ENCODE measurements at places on chromosomes 1 and 21.

DNA sequence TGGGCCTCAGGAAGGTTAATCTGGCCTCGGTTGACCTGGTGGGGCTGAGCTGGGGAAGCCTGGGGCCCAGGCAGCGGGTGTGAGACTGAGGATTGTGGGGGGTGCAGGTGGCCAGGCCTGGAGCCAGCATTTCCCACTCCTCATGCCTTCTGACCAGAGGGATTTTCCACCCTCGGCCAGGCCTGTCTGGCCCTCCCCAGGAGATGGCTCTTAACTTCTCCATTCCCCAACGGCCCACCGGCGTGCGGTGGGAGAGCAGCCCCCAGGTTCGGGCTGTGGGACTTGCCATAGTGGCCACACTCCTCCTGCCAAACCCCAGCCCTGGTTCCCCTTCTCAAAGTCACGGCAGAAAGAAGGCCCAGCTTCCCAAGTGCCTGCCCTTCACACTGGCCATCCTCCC lies 126.5 kb upstream of the RUNX3 start:
- no peak for DNase-seq

- DNase-seq: no peak
These were observed 170.2 kb downstream of the RUNX1 start for GRCh38 chr21:34878940-34879339.

GRCh38 chr1:57164584-57164983 lies 198.8 kb upstream of the C8B start:
- no peak for DNase-seq

GRCh38 chr1:30872033-30872947 lies 36.3 kb downstream of the SDC3 start:
- no peak for DNase-seq

DNA sequence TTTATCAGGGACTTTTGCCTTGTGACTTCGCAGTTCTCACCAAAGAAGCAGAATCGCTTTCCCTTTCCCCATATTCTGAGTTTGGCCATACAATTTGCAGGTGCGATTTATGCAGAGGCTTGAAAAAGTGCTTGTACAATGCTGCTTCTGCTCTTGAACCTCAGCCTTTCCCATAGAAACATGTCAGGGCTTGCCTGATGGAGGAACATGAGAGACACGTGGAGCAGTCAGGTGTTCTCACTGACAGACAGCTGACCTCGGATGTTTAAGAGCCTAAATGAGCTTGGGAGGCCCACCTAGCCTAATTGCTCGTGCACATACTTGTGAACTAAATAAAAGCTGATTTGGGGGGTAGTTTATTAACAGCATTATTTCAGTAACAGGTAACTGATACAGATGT lies 290.0 kb downstream of the S1PR1 start:
- DNase-seq: no peak

- no peak for DNase-seq
These were observed 45.9 kb downstream of the SYT14 start for GRCh38 chr1:209983953-209984352.

- DNase-seq: no peak
These were observed 6.9 kb downstream of the DMAP1 start for GRCh38 chr1:44220001-44220751.

DNA sequence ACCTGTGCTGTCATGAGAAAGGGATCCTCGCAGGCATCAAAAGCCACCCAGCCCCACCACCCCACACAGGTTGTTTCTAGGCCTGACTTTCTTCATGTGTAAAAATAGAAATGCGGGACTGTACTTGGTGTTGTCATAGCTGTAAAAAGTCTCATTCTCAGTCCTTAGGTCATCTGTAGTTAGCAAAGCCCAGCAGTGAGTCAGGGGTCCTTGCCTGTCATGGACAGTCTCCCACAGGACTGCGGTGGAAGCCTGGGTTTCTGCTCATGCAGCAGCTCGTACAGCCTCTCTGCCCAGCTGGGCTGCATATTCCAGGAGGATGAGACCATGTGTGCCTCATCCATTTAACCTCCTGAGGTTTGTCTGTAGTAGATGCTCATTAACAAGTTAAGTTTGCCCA lies 58.2 kb downstream of the MRPS6 start:
- no peak for DNase-seq

DNA sequence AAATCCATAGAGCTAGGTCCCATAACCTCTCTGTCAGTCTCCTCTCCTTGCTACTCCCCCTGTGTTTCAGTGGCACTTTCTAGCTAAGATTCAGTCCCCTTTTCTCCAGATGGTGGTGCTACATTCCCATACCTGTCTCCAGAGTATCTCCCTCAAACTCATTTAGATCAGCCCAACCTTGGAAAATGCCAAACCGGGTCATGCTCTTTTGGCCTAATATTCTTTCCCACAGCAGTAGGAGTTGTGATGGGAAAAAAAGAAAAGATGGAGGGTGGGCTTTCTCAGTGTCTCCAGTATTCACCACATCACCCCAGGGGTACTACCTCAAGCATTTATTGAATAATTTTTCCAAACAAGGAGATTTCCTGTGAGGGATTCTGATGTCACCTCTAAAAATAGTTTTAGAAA lies 3.2 kb upstream of the RXFP4 start:
- DNase-seq: no peak

GRCh38 chr1:222234351-222234750 lies 313.6 kb downstream of the HHIPL2 start:
- no peak for DNase-seq

DNA sequence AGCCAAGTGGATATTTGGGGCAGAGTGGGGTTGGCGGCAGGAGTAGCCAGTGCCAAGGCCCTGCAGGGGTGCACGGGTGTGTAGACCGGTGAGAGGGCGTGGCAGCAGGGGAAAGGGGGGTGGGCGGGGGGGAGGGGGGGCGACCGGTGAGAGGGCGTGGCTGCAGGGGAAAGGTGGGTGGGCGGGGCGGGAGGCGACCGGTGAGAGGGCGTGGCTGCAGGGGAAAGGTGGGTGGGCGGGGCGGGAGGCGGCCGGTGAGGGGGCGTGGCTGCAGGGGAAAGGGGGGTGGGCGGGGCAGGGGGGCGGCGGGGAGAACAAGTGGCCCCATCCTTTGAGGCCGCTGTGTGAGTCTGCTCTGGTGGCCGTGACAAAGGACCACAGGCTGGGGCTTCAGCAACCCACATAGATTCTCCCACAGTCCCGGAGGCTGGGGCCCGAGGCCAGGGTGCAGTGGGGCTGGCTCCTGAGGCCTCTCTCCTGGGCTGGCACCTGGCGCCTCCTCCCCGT lies 25.8 kb downstream of the RRP1 start:
- DNase-seq: no peak

DNA sequence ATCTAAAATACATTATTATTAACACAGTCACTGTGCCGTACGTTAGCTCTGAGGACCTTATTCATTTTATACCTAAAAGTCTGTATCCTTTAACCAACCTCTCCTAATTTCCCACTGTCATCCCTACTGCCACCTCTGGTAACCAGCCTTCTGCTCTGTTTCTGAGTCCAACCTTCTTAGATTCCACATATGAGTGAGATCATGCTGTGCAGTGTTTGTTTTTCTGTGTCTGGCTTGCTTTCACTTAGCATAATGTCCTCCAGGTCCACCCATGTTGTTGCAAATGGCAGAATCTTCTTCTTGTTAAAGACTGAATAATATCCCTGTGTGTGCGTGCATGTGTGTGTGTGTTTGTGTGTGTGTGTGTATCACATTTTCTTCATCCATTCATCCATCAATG lies 64.2 kb downstream of the ETS2 start:
- no peak for DNase-seq

GRCh38 chr1:198001776-198002408 lies 84.7 kb downstream of the LHX9 start:
- no peak for DNase-seq

DNA sequence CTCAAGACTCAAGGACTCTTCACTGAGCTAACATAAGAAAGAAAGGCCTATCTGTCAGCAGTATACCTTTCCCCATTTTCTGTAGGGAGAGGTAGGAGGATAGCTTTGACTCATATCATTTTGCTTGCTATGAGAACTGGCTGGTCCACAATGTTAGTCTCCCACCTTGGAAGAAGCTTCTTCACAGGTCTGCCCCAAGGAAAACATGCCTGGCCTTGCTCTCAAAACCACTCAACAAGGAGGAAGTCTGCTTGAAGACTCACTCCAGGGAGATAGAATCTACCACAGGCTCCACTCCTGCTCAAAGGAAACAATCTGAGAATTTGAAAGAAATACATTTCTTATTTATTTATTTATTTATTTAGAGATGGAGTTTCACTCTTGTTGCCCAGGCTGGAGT lies 29.5 kb upstream of the LAMC1 start:
- no peak for DNase-seq

DNA sequence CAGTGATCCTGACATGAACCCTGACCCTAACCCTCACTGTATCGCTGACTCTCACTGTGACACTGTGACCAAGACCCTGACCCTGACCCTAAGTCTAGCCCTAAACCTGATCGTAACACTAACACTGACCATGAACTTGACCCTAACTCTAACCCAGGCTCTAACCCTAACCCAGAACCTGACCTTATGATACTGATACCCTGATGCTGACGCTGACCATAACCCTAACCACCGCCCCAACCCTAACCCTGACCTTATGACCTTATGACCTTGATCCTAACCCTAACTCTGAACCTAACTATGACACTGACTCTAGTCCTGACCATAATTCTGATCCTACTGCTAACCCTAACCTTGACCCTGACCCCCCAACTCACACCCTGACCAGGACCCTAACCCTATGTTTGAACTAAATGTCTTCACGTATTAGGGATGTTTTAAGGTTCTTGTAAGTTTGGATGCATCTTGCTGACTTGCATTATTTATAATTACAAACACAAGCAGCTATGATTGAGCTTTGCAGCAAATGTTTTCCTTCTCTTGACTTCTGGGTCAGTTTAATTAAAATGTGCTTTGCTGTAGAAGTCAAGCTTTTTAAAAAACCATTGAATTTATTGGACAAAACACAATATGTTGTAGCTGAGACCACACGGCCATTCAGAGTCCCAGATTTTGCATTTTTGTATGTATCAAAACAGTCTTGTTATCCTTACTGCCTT lies 23.9 kb upstream of the PRSS38 start:
- no peak for DNase-seq

GRCh38 chr1:7589080-7589735 lies 181.9 kb upstream of the VAMP3 start:
- DNase-seq: no peak

DNA sequence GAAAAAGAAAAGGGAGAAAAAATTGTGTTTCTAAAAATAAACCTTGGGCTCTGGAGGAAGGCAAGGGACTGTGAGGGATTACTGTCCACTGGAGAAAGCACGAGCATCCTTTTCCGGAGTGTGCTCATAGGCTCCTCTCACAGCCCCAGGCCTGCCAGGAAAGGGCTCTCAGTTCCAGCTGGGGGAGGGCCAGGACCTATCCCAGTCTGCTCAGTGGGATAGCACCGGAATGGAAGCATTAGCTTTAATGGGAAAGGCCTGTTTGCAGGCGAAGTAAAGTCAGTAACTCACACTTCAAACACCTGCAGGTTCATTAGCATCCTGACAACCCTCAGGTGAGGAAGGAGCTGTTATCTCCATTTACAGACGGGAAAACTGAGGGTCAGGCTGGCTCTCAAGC lies 113.9 kb upstream of the USP24 start:
- DNase-seq: no peak

DNA sequence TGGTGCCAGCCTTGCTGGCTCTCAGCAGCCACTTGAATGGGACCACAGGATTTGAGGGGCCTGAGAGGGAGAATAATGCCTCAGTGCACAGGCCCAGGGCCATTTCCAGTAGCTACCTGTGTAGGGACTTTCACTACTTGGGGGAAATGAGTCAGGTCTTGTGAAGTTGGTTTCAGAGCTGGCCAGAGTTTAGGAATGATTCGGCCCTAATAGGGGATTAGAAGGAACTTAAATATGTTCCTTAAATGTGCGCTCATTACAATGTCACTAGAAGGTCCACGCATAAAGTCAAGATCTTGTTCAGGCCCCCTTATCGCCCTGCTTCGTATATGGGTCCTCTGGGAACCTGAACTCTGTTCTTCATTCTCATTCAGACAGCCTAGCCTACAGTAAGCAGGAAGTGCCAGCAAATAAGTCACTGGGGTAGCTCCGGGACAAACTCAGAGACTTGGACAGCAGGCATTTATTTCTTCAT lies 5.6 kb upstream of the AKR1A1 start:
- no peak for DNase-seq

DNA sequence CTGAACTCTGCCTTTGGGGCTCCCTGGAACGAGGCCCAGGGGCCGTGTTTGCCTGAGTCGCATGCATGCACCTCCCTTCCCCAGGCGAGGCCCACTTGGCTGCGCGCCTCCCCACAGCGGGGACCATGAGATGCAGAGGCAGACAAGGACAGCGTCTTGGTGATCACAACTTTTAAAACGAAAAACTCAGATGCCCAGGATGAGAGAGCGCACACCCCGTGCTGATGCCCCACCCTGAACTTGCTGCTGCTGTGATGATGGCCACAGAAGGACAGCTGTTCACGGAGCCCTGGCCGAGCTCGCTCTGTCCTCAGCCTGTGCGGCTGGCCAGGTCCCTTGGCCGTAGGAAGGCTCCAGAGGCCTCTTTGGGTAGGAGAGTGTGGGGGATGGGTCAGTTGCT lies 11.4 kb upstream of the PRMT2 start:
- DNase-seq: no peak

DNA sequence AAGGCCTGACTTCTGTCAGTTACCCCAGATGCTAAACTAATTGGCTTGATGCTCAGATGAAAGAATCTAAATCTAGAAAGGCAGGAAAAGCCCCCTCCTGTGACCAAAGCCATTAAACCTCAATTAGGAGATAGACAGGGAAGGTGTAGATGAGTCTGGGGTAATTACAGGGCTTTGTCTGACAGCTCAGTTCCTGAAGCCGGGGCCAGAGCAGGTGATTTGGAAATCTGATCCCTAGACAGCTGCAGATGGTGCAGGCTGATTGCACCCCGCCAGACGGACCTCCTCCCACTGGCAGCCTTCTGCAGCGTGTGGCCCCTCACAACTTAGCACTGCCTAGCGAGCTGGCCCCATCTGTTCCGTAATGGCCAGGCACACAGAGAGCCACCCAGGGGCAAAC lies 395.1 kb downstream of the HLX start:
- DNase-seq: no peak

DNA sequence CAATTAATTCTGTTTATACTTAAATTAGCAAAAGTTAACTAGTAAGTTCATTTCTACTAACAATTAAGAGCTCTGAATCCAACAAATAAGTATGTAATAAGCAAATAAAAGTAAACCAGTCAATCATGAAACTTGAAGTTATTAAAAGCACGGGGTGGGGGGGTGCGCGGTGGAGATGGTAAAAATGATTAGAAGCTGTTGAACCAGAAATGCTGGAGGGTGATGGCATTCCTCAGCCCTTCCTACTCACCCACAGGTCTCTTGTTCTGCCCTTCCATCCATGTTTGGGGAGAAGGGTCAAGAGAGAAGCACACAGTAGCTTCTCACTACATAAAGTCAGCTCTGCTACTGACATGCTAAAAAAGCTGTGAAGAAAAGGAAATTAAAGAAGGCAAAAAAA lies 63.5 kb downstream of the AKT3 start:
- no peak for DNase-seq

GRCh38 chr1:168373869-168374268 lies 93.2 kb downstream of the TBX19 start:
- DNase-seq: no peak

GRCh38 chr1:34976384-34977209 lies 8.6 kb downstream of the TMEM35B start:
- DNase-seq: no peak

GRCh38 chr1:208043691-208044181 lies 132.8 kb upstream of the CD34 start:
- no peak for DNase-seq
